ENCODE measurements at places on chromosomes 6 and 20.
A peak's percentile ranks its signal among the peaks of the same experiment; 100 is the strongest.

DNA sequence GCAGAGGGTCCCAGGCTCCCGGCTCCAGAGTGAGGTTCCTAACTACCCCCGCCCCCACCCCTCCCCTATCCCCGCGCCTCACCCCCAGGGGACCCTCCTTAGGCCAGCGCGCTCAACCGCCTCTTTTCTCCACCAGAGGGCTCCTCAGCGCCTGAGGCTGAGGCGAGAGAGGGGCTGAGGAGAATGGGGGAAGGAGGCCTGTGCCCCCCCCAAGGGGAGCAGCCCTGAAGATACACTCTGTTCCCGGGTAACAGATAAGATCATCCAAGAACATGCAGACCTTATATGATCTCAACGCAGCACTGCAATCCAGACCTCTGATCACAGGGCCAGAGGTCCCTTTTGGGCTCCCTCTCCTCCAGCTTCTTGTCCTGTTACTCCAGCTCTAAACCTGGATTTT, 43.3 kb upstream of the MRPS10 start:
- no peak for DNase-seq

GRCh38 chr6:153994004-153994403, 45.0 kb upstream of the OPRM1 start:
- no peak for DNase-seq

DNA sequence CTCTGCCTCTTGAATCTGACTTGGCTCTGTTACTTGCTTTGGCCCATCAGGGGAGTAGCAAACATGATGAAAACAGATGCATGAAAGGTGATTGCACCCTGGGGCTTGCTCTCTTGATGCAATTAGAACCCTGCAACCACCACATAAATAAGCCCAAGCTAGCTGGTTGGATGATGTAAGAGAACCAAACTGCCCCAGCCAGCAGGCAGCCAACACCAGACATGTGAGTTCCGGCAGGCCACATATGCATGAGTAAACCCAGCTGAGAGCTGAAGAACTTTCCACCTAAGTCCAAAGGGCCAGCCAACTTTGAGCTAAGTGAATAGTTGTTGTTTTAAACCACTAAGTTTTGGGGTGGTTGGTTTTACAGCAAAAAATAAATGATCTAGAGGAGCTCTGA, 268.4 kb downstream of the FARS2 start:
- DNase-seq = no peak

DNA sequence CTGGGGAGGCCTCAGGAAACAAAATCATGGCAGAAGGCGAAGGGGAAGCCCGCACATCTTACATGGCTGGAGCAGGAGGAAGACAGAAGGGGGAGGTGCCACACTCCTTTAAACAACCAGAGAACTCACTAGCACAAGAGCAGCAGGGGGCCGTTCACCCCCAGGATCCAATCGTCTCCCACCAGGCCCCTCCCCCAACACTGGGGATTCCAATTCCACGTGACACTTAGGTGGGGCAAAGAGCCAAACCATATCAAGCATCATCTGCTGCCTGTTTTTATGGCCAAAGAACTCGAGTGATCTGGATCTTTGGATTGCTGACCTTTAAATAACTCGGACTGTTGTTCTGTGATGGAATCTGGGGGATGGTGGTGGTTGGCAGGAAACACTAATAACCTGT, 28.0 kb downstream of the PNLDC1 start:
- peak; percentile 14 for DNase-seq

DNA sequence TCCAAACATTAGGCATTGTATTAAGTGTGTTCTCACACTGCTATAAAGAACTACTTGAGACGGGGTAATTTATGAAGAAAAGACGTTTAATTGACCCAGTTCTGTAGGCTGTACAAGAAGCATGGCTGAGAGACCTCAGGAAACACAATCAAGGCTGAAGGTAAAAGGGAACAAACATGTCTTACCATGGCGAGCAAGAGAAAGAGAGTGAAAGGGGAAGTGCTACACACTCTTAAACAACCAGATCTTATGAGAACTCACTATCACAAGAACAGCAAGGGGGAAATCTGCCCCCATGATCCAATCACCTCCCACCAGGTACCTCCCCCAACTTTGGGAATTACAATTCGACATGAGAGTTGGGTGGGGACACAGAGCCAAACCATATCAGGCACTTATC, 86.6 kb upstream of the TOP1 start:
- DNase-seq = no peak

DNA sequence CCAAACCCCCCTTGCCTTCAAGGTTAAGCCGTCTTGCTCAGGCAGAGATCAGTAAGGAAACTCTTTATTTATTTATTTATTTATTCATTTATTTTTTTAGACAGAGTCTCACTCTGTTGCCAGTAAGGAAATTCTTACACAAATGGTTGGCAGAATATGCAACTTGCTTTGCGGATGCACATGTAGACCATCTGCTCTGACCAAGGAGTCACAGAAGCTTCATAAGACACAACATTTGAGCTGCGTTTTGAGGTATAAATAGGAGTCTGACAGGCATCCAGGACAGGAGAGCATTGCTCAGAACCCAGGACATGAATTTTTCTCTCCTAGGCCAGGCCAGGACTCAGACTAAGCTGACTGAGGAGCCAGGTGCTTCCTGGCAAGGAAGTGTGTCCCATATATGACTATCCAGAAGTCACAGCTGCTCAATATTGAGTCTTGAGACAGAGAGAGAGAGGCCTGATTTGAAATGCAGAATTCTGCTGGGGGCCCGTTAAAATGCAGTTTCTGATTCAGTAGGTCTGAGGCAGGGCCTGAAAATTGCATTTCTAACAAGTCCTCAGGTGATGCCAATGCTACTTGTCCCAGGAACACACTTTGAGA, 43.9 kb downstream of the HLA-A start:
- no peak for DNase-seq

GRCh38 chr20:10369723-10370090, 64.3 kb downstream of the MKKS start:
- DNase-seq = peak; percentile 37

DNA sequence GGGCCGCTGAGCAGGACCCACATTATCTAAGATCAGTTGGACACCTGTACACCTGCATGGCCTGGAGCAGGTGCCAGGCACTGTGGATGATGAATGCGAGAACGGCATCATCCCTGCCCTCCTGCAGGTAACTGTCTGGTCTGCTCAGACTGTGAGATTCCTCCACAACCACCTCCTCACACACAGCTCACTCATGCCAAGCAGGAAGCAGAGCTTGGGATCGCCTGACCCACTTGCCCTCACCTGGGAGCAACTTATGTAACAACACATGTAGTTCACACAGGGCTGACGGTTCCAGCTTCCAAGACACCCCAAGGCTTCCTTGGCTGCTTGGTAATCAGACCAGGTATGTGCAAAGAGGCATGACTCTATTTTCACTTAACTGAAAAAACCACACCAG, 359.2 kb downstream of the PREX1 start:
- DNase-seq = no peak

- peak; percentile 25 for DNase-seq
These were observed 92.4 kb downstream of the COL12A1 start for GRCh38 chr6:75113446-75113845.

- DNase-seq = no peak
These were observed 157.6 kb upstream of the PDE7B start for GRCh38 chr6:135693811-135694370.

DNA sequence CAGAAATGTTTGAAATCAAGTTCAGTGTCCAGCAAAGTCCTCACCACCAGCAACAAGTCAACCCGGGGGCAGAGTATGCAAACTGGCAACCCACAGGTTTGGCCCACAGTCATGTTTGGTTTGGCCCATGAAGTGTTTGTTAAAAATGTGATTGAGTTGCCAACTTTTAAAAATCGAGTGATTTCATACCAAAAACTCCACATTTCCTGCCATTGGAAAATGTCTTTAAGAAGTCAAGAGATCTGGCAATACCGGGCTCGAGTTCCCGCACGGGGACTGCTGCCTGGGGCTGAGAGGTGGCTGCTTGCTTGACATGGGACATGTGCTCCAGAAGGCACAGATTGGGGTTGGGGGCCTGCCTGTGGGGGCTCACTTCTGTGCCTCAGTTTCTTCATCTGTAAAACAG, 36.1 kb downstream of the PREX1 start:
- DNase-seq = peak; percentile 32

DNA sequence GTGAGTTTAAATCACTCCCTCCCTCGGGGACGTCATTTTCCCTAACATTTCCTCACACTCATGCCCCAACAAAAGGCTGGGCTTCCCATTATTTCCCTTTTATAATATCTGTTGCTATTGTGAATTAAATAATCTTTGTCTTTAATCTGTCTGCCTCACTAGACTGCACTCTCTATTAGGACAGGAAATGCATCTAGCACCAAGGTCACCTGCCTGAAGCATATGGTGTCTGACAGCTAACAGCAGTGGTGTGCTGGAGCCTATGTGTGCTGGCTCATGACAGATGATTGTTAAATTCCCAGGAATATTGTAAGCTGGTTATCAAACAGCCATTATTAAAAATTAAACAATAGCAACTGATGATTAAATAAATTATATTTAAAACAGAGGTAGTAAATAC, 237.0 kb upstream of the CEP162 start:
- no peak for DNase-seq

DNA sequence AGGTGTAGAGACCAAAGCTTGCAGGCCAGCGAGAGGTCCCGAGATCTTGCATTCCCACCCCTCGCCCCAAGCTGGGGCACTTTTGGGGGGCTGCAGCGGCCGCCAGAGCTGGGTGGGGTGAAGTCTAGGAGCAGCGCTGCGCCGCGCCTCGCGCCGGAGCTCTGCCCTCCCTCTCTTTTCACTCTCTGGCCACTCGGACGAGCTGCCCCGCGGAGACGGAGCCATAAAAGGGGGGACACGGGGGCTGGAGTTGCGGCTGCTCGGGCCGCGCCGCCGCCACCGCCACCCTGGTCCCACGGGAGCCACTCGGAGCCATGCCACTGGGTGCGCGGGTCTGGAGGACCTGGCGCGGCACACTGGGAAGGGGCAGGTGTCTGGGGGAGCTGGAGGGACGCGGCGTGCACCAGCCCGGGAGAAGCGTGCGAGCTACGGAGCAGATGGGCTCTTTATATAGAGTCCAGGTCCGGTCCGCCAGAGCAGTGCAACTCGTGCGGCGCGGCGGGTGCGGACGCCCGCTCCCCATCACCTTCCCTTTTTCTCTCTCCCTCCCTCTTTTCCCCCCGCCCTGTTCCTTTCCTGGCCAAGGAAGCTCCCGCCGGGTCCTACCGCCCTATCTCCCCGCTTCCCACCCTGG, 687 bp upstream of the HTR1B start:
- DNase-seq = no peak

DNA sequence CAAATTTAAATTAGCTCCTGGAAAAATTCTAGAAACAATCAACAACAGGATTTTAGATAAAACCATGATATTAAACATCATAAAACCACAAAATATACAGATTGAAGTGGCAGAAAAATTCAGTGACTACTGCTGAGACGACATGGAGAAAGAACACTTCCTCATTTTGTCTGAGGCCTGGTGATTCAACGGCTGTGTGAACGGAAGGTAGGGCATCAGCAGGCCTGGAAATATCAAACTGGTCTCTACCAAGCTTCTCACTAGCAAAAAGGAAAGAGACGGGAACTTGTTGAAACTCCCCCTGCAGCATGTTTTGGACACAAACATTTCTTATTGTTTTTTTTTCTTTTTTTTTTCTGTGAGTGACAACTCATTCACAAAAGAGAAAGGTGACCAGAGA, 58.0 kb upstream of the AHI1 start:
- no peak for DNase-seq

DNA sequence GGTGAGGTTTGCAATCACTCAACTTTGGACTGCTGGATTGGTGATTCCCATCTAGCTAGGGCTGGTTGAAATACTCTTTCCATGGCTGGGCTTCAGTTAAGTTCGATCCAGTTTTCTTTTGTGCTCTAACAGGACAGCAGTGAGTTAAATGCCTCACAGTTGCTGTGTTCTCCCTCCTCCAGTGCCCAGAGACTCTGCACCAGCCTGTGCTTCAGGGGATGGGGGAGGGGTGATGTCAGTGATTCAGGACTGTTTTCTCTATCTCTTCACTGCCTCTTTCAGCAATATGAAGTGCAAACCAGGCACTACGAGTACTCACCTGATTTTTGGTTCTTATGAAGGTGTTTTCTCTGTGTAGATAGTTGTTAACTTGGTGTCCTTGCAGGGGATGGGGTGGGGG, 88.2 kb upstream of the FAM83B start:
- no peak for DNase-seq

DNA sequence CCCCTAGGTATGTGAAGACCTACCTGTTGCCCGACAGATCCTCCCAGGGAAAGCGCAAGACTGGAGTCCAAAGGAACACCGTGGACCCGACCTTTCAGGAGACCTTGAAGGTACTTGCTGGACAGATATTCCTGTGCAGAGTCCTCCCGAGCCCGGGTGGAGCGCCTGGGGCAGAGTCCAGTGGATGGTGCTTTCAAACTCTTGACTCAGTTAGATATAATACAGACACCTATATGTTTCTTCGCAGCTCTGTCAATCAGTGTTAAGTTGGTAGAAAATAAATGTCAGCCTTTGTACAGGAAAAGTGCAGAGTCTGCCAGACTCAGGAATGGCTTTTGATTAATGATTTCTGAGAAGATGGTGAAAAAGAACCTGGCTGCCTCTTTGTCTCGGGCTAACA, 67.2 kb downstream of the EZR start:
- DNase-seq = no peak

GRCh38 chr6:137043710-137044365, 927 bp downstream of the IL20RA start:
- DNase-seq = peak; percentile 28

GRCh38 chr20:53034899-53035298, 62.7 kb downstream of the TSHZ2 start:
- DNase-seq = no peak

DNA sequence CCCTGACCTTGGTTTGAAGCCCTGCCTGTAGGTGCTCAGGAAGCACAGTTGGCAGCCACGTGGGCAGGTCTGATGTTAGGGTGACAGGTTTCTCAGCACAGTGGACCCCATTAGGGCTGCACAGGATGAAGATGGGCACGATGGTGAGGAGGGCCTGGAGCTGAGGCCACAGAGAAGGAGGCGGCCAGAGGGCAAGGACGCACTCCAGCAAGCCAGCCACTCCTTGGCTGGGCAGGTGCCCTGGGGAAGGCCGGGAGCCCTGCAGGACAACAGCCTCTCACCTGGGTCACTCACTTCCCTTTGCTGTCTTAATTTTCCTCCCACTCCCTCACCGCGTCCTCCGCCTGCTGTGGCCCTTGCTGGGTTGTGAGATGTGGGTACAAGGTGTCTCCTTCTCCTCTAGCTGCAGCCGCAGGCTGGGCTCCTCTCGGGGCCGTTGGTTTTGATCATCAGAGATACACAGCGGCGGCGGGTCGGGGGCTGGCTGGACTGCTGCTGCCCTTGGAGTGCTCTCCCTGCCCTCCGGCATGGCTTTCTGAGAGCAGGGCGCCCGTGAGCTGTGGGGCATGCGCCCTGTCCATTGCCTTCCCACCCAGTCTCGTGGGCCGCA, 5.7 kb downstream of the OSBPL2 start:
- no peak for DNase-seq

DNA sequence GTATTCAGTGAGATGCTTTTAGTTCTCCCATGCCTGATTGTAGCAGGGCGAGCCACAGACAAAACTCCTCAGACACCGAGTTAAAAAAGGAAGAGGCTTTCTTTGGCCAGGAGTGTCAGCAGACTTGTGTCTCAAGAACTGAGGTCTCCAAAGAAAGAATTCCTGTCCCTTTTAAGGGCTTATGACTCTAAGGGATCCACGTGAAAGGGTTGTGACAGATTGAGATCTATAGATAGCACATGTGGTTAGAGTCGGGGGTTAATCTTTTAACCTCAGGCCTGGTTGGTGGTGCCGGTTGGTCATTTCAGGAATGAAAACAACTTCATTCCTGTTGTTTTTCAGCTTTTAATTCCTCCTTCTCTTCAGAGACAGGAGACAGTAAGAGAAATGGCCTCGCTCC, 168.8 kb upstream of the GRIK2 start:
- no peak for DNase-seq

- DNase-seq = peak; percentile 35
These were observed 28.1 kb upstream of the EEF1E1 start for GRCh38 chr6:8130399-8130798.

Data from IMR-90 (cell line).